ENCODE measurements at places on chromosomes 13 and 19. TPM values are rescaled to one million over a fixed set of nuclear protein-coding genes. Genes with fewer than 3 reads are reported as not detected.

GAPDHS gene
- total RNA-seq: not detected

OVOL3 gene
- not detected for total RNA-seq

NOVA2 gene
- 9.7 TPM for total RNA-seq

RFPL4AL1 gene
- not detected for total RNA-seq

JAK3 gene
- total RNA-seq: 4.7 TPM

SACS gene
- total RNA-seq: 36.4 TPM

ZFR2 gene
- not detected for total RNA-seq

CLEC17A gene
- total RNA-seq: not detected

IGFLR1 gene
- total RNA-seq: 14.1 TPM

GFY gene
- total RNA-seq: not detected

PEAK3 gene
- not detected for total RNA-seq

MCEMP1 gene
- total RNA-seq: not detected

FAM124A gene
- 15.5 TPM for total RNA-seq

C5AR1 gene
- not detected for total RNA-seq

OR10H1 gene
- not detected for total RNA-seq

MISP gene
- total RNA-seq: not detected

SIGLEC9 gene
- not detected for total RNA-seq

COX6B2 gene
- total RNA-seq: not detected

RTBDN gene
- total RNA-seq: not detected

UBE2L5 gene
- not detected for total RNA-seq

CGB1 gene
- total RNA-seq: not detected

ZNF230 gene
- total RNA-seq: 1.4 TPM

PCID2 gene
- 67.2 TPM for total RNA-seq

COMP gene
- not detected for total RNA-seq

NALCN gene
- total RNA-seq: 4.9 TPM

KRTDAP gene
- total RNA-seq: not detected

SSC5D gene
- total RNA-seq: 0.74 TPM

NXNL1 gene
- not detected for total RNA-seq

HPN gene
- not detected for total RNA-seq

CALM3 gene
- 296 TPM for total RNA-seq

RASAL3 gene
- 18.7 TPM for total RNA-seq

CABP5 gene
- total RNA-seq: not detected

KASH5 gene
- not detected for total RNA-seq

ADPRHL1 gene
- total RNA-seq: 2.6 TPM

FGF22 gene
- total RNA-seq: not detected

LRRC4B gene
- total RNA-seq: not detected

CBY2 gene
- total RNA-seq: not detected

IFNL1 gene
- not detected for total RNA-seq

PLPP2 gene
- 17.9 TPM for total RNA-seq

FBXO17 gene
- total RNA-seq: 2.1 TPM

ZIC2 gene
- total RNA-seq: not detected

CFAP97D2 gene
- 0.10 TPM for total RNA-seq

KCNJ14 gene
- total RNA-seq: 0.39 TPM

ALOX5AP gene
- 2.6 TPM for total RNA-seq

SBK2 gene
- not detected for total RNA-seq

ZNF829 gene
- total RNA-seq: 1.4 TPM

CRTC1 gene
- 3.7 TPM for total RNA-seq

PCDH17 gene
- total RNA-seq: 2.4 TPM

TFPT gene
- 58.0 TPM for total RNA-seq

F7 gene
- not detected for total RNA-seq

FAM83E gene
- not detected for total RNA-seq

REX1BD gene
- total RNA-seq: 153 TPM

STOML3 gene
- not detected for total RNA-seq

NCAN gene
- total RNA-seq: not detected
